SW 1271 (cell line): ENCODE measurements at places on chromosomes 7 and 10.

- no peak for DNase-seq
Measured at GRCh38 chr7:107948645-107949442, 54.1 kb downstream of the LAMB1 start.

DNA sequence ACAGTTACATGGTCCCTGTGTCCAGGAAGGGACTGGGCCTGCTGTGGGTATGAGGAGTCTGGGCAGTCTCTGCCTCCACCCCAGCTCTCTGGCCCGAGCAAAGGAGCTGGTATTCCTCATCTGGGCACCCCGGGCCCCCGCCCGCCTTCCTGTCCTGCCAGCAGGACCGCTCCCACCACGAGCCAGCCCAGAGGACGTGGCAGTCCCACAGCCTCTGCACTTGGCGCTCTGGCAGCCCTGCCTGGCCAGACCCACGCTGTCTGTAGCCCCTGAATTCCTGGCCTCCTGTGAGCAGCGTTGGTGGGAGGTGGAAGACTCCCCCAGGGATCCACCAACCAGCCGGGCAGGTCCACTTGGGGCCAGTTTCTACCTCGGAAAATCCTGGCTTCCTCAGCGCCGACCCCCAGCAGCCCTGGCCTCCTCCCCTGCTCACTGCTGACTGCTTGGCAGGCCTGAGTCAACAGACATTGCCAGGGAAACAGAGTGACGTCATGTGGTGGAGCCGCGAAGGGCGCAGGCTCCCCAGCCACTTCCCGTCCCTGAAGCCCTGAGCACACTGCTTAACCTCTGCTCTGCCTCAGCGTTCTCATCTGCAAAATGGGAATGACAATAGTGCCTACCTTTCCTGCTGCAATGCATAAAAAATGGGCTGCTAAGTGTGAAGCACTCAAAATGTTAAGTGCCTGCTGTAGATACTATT, 21.6 kb upstream of the LIMK1 start:
- DNase-seq, result peak; percentile 65

DNA sequence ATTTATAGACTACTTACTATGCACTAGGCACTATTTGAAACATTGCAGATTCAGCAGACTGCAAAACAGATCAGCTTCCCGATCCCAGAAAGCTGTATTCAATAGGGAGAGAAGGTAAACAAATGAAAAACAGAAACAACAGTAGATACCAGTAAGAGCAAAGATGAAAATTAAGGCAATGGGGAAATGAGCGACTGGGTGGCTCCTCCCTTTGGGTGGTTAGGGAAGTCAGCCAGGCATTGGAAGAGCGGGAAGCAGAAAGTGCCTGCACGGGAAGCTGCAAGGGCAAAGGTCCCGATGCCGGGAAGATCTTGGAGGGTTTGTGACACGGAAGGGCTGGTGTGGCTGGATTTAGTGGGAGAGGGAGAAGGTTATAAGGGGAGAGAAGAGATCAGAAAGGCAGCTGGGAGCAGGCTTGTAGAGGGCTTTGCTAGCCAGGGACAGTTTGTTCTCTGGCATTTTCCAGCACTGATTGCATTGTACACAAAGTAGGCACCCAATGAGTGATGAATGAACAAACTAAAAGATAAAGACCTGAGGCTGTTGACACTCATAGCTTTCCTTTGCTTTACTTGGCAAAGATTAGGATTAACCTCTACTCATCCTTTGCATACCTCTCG, 67.8 kb downstream of the NAMPT start:
- peak; percentile 76 for DNase-seq

DNA sequence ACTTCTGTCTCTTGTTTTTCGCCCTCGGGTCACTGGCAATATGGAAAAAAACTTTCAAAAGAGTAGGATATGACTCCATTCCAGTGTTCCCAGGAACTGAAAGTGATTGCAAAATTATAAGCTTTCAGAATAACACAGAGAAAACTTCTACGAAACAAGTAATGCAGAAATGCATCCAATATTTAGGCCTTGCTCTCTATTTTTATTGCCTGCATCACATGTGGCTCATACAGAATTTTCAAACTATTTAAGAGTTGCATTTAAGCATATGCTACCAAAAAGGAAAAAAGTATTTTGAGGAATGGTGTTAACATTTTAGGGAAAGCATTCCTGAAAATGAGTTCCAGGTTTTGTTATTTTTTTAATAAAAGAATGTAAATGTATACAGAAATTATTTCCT, 228.0 kb downstream of the CACNB2 start:
- no peak for DNase-seq

DNA sequence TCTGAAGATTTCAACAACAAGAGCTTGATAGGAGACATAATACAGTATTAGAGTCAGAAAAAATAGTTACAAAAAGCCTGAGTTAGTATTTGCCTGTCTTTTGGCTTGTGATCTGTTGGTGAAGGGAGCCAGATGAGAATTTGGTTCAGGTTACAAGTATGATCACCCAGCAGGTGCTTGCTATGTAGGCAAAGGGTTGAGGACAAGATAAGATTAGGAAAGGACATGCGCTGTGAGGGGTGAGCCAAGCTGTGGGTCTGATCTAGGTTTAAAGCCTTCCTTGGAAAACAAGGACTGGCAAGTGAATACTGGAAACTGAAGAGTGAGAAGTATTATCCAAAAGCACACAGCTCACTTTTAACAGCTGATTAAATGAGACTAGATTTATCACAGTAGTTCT, 28.7 kb upstream of the CD36 start:
- no peak for DNase-seq

DNA sequence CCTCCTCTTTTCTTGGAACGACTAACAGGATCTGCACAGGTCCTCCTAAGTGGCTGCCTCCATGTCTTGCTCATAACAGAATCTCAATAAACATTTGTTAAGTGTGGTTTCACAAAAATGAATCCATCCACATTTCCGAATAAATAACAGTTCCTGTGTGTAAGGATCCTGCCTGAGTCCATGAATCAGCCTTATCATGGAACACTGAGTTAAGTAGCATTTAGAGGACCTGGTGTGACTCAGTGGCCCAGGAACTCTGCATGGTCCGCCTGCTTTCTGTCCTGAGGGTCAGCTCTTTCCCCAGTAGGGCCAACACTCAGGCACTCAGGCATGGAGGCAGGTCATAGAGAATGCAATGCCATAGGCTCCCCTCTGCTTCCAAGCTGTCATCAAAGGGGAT, 15.8 kb upstream of the C10orf90 start:
- no peak for DNase-seq

DNA sequence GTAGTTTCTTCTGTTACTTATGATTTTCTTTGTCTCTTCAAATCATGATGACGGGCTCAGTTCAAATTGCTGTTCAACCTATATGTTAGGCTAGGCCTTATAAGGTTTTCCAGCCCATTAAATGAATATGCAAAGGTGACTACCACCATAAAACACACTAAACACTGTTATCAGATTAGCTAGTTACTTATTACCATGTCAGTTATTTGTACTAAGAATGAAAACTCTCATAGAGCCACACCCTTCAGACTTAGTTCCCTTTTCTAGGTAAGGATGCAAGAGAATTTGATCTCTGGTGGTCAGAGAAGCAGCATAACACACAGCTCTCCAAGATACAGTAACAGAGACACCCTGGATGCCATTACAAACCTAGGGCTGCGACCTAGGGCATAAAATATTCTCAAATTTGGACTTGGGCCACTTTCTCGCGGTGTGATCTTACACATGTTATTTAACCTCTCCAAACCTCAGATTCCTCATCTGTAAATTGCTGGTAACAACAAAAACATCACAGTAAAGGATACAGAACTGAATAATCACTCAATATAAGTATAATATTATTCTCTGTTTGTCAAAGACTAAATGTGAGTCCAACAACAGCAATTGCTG, 35.6 kb downstream of the ANKMY2 start:
- DNase-seq, result no peak

DNA sequence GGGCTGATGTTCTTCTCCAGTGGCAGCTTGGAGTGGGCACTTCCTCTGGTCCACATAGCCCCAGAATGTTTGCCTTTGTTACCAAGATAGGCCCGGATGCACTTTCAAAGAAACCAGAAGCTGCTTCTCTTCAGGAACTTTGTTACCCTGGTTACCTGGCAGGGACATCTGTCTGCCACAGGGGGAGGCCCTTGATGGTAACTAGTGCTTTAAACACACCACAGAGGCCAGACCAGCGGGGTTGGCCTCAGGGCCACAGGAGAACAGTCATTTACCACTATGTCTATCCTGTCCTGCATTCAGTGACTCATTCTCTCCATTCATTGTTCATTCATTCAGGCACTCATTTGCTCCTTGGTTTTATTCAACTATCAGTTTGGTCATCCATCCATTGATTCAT, 11.9 kb upstream of the PLEKHA1 start:
- DNase-seq, result no peak

DNA sequence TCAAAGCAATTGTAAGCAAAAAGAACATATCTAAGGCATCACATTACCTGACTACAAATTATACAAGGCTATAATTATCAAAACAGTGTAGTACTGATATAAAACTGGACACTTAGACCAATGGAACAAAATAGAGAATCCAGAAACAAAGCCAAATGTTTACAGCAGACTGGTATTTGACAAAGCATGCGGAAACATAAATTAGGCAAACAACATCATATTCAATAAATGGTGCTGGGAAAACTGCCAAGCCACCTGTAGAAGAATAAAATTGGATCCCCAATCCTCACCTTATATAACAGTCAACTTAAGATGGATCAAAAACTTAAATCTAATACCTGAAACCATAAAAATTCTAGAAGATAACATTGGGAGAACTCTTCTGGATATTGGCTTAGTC, 240.8 kb upstream of the POM121L12 start:
- no peak for DNase-seq

DNA sequence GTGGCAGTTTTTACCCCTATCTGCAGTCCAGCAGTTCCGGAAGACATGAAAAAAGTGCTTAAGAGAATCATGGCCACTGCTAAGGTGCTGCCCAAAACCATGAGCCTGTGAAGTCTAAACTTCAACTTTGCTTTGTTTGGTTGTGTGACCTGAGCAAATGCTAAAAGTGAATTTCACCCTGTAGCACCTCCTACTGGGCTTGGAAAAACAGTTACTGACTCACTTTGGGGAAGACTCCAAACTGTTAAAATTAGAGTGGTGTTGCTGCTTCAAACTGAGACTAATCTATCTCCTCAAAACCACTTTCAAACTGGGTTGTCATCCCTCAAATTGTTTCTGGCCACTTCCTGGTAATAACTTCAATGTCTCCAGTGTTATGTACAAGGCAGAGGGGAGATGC, 21.3 kb downstream of the MKX start:
- no peak for DNase-seq
